ENCODE measurements at places on chromosomes 7 and 10. TPM values are rescaled to one million over a fixed set of nuclear protein-coding genes. Genes with fewer than 3 reads are reported as not detected.
A peak's percentile ranks its signal among the peaks of the same experiment; 100 is the strongest.

Gene TAS2R3
- 0.99 TPM for total RNA-seq

Gene CREB5
- 7.1 TPM for total RNA-seq

Gene NPFFR1
- 0.02 TPM for total RNA-seq

Gene EPHB6
- total RNA-seq: 0.22 TPM

Gene ZNF511
- total RNA-seq: 51.8 TPM

Gene ZYX
- 130 TPM for total RNA-seq

Gene AGMO
- total RNA-seq: 0.26 TPM

- no peaks in the 10 kb centered on the region for H3K36me3 ChIP-seq
- no peaks in the 10 kb centered on the region for H3K4me1 ChIP-seq
- no peak overlapping the region for H3K4me3 ChIP-seq
- DNase-seq: no peak
- no peak overlapping the region for H3K27ac ChIP-seq
- no peaks in the 10 kb centered on the region for H3K27me3 ChIP-seq
Measured at GRCh38 chr10:115026056-115026745, 67.0 kb upstream of the ATRNL1 start.

DNA sequence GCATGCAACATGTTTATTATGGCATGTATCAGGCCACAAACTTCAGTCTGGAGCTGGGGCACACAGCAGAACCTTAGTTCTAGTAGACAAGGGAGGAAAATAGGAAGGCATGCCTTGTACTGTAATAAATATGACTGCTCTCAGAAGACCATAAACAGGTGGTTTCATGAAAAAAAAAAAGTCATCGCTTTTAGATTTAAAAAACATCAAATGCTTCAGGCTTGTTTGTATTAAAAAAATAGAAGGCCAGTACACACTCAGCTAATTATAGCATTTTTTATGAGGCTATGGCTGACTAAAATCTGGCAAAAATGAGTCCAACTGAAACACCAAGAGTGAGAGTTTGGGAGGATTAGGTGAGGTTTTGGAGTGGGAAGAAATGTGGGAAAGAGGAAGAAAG is 204.1 kb downstream of the JAZF1 start:
- H3K27ac ChIP-seq: no peak overlapping the region
- H3K27me3 ChIP-seq: peaks cover 64% of the 10 kb centered on the region
- no peak overlapping the region for H3K4me3 ChIP-seq
- no peak for DNase-seq
- no peaks in the 10 kb centered on the region for H3K4me1 ChIP-seq
- H3K36me3 ChIP-seq: no peaks in the 10 kb centered on the region

- no peak for DNase-seq
- H3K36me3 ChIP-seq: no peaks in the 10 kb centered on the region
- H3K27me3 ChIP-seq: no peaks in the 10 kb centered on the region
- H3K4me1 ChIP-seq: no peaks in the 10 kb centered on the region
Measured at GRCh38 chr7:127413962-127414361, 21.5 kb upstream of the ZNF800 start.

DNA sequence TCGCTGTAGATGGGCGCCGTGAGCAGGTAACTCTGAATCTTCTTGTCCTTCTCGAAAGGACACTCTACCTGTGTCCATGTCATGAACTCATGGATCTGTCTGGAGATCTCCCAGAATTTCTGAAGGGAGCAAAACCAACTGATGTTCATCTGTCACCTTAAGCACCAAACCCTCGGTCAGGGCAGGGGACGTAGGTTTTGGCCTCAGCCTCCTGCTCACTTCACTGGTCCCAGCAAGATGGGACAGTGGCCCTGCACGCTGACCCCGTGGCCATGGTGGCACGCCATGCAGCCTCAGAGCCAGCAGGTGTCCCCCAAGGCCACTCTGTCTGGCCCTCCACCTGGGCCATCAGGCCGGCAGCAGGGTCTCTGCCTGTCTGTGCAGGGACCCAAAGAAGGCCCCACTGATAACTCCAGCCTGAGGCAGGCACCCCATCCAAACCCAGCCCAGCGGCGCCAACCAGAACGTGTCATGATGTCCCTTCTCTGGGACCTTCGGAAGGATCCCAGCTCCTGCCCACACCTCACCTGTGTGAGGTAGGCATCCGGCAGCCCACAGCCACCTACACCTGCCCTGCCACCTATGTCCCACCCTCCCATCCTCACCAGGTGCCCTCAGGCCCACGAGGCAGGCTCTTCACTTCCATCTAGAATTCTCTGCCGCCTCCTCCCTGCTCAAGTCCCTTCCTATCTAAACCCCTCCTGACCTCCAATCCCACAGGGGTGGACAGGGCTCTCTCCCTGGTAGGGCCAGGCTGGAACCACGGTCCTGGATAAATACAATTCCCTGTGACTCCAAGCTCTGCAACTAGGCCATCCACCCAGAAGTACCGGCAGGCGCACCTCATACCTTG is 59.0 kb downstream of the CSGALNACT2 start:
- H3K4me3 ChIP-seq: no peak overlapping the region
- H3K27ac ChIP-seq: no peak overlapping the region
- no peaks in the 10 kb centered on the region for H3K36me3 ChIP-seq
- H3K4me1 ChIP-seq: no peaks in the 10 kb centered on the region
- H3K27me3 ChIP-seq: no peaks in the 10 kb centered on the region
- DNase-seq: no peak

DNA sequence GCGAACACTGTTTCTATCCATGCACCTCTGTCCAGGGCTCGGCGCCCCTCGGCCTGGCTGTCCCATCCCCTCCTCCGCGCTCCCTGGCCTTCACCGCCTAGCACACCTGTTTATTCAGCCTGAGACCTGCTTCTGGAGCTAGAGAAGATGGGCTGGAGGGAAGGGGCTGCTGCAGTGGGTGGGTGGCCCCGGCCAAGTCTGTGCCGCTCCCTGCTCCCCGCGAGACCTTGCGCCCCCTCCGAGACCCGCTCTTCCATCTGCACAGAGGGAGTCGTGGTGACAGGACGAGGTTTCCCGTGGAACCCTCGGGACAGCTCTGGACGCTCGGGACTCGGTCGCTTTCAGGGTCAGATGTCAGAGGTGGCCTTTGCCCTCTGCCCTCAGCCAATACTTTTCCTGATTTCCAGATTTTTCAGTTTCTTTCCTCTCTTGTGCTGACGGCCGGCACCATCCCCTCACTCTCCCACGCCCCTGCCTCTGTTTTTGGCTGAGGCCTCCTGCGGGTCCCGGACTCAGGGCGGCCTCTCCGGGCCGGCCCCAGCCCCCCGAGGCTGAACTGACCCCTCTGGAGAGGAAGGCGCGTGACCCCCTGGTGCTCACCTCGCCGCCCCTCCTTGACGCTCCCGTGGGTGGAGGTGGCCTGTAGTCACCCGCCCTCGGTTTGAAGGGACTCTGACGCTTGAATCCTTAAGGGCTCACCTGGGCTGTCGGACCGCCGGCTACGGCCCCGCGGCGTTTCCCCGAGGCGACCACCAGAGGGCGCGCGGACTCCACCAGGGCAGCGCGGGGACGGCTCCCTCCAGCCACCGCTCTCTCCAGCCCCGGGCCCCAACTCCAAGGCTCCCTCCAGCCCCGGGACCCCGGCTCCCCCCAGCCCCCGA is 15.6 kb downstream of the SHH start:
- no peak overlapping the region for H3K4me3 ChIP-seq
- no peaks in the 10 kb centered on the region for H3K36me3 ChIP-seq
- peak; percentile 46 for DNase-seq
- no peak overlapping the region for H3K27ac ChIP-seq

GRCh38 chr7:53237344-53237913 is 202.0 kb downstream of the POM121L12 start:
- no peaks in the 10 kb centered on the region for H3K27me3 ChIP-seq
- H3K36me3 ChIP-seq: no peaks in the 10 kb centered on the region
- H3K4me3 ChIP-seq: no peak overlapping the region
- H3K4me1 ChIP-seq: no peaks in the 10 kb centered on the region
- DNase-seq: no peak

- no peak overlapping the region for H3K27ac ChIP-seq
- no peak for DNase-seq
- no peak overlapping the region for H3K4me3 ChIP-seq
- H3K36me3 ChIP-seq: no peaks in the 10 kb centered on the region
Measured at GRCh38 chr10:18710201-18710653, 51.0 kb downstream of the ARL5B start.

DNA sequence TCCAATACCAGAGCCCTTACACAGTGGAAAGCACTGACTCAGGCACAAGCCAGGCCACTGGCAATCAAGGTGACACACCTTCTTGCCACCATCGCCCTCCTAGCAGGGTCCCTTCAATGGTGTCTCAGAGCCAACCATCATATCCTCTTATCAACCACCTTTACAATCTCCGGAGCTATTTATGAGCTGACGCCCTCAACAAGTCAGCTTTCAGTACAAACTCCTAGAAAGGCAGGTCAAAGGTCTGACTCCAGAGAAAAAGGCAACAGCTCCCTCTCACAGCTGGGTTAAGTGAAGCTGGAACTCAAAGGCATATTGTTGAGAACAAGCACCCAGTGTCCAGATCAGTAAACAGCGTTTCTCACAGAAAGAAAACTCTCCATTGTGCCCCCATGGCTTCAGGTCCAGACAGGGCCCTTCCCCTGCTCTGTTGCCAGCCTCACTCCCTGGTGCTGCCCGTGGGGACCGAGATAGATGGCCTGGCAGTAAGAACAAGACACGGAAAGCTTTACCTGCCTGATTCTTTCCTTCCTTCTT is 2.4 kb downstream of the ZNF3 start:
- H3K27me3 ChIP-seq: no peaks in the 10 kb centered on the region
- H3K36me3 ChIP-seq: peaks cover 59% of the 10 kb centered on the region
- H3K4me3 ChIP-seq: no peak overlapping the region
- DNase-seq: no peak
- H3K4me1 ChIP-seq: peaks cover 4% of the 10 kb centered on the region

DNA sequence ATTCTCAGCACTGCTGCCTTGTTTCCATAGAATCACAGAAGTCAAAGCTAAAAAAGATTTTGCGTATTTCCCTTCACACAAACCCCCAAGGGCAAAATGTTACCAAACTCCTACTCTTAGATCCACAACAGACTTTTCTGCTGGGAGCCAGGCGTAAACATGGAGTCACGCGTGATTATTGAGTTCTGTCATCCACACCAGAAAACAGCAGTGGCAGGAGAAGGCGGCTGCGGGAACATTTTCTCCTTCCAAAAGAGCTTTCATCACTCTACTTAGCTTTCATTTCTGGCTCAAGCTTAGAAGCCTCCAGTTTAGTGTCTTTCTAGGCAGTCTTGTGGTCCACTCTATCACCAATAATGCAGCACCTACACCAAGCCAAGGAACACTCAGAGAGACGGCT is 712.9 kb upstream of the NRP1 start:
- H3K27me3 ChIP-seq: no peaks in the 10 kb centered on the region
- no peaks in the 10 kb centered on the region for H3K4me1 ChIP-seq
- H3K4me3 ChIP-seq: no peak overlapping the region
- no peak for DNase-seq
- H3K27ac ChIP-seq: no peak overlapping the region

DNA sequence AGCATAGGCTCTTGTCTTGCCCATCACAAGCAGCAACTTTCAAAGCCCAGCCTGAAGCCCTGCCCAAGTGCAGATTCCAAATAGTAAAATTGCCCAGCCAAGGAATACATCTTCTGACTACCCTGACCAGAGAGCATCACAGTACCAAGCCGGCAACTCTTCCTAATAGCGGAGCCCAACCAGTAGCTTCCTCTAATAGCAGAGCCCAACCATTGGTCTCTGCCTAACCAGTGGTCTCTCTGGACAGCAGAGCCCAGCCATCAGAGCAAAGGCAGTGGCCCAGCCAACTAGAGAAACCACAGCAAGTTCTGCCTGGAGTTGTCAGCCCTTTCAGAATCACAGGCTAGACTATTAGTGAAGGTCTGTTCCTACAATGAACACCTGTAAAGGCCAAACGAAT is 285.6 kb downstream of the HGF start:
- no peaks in the 10 kb centered on the region for H3K4me1 ChIP-seq
- no peaks in the 10 kb centered on the region for H3K27me3 ChIP-seq
- H3K4me3 ChIP-seq: no peak overlapping the region
- H3K36me3 ChIP-seq: no peaks in the 10 kb centered on the region

- H3K27me3 ChIP-seq: no peaks in the 10 kb centered on the region
- H3K36me3 ChIP-seq: no peaks in the 10 kb centered on the region
- peaks cover 24% of the 10 kb centered on the region for H3K4me1 ChIP-seq
- DNase-seq: no peak
- H3K27ac ChIP-seq: no peak overlapping the region
Measured at GRCh38 chr10:88971221-88972061, 18.9 kb upstream of the ACTA2 start.

- DNase-seq: no peak
- H3K27ac ChIP-seq: no peak overlapping the region
- no peaks in the 10 kb centered on the region for H3K4me1 ChIP-seq
- H3K4me3 ChIP-seq: no peak overlapping the region
Measured at GRCh38 chr10:91558473-91558872, 74.4 kb downstream of the PPP1R3C start.

GRCh38 chr7:41501006-41501405 is 201.9 kb downstream of the INHBA start:
- no peak for DNase-seq
- H3K4me3 ChIP-seq: no peak overlapping the region
- H3K27me3 ChIP-seq: peaks cover 22% of the 10 kb centered on the region
- H3K36me3 ChIP-seq: no peaks in the 10 kb centered on the region
- H3K4me1 ChIP-seq: no peaks in the 10 kb centered on the region

- no peak for DNase-seq
- H3K27ac ChIP-seq: peak overlapping the region; percentile 94
- peaks cover 15% of the 10 kb centered on the region for H3K4me1 ChIP-seq
- H3K36me3 ChIP-seq: peaks cover 4% of the 10 kb centered on the region
- peak overlapping the region; percentile 97 for H3K4me3 ChIP-seq
Measured at GRCh38 chr7:77697535-77697831, 1.2 kb downstream of the RSBN1L start.

DNA sequence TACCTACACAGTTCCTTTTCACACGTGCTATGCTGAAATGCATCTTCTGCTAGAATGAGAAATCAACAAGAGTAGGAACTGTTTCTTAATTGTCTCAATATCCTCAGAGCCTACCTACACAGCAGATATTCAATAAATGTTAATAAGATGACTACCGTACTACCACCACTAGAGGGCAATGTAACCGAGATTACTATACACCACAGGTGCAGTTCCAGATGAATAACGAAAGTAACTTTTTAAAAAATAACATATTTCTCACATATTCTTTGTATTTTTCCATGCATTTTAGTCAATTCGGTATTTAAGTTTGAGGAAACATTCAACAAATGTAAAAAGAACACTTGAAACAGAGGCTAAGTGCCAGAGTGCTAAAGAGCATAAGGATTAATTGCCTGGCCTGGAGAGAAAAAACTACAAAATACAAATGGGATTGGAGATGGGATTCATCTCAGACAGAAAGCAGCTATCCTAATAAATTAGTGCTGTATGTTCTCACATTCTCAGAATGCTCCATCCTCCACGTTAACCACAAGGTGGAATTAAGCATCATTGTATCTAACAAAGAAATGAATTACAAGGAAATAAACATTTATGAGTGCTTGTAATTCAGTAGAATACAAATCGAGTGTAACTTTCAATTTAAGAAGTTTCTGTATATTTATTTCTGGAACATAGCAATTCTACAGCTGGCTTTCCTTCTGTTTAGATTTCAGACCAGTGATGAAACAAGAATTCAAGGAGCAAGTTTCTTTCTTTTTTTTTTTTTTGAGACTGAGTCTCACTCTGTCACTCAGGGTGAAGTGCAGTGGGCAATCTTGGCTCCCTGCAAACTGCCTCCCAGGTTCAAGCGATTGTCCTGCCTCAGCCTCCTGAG is 20.3 kb upstream of the HECTD2 start:
- H3K27me3 ChIP-seq: no peaks in the 10 kb centered on the region
- peak overlapping the region; percentile 24 for H3K4me3 ChIP-seq
- peak; percentile 78 for DNase-seq
- H3K36me3 ChIP-seq: no peaks in the 10 kb centered on the region
- H3K27ac ChIP-seq: no peak overlapping the region

Measured in A673 (cell line).